Activated naive CD4-positive, alpha-beta T cell treated with anti-CD3 and anti-CD28 coated beads, Interleukin-2, amount 50 U/mL, for 72 hours (primary cell): ENCODE measurements at places on chromosomes 2 and 18.

GRCh38 chr2:33267756-33268155 is 208.7 kb upstream of the RASGRP3 start:
- DNase-seq, result no peak

- no peak for DNase-seq
Observed at GRCh38 chr2:12733846-12734245, 17.1 kb downstream of the TRIB2 start.

- no peak for DNase-seq
Observed at GRCh38 chr18:41789001-41789400, 166.0 kb upstream of the PIK3C3 start.

GRCh38 chr18:65567372-65567771 is 183.4 kb upstream of the CDH7 start:
- DNase-seq, result no peak

- DNase-seq, result no peak
Observed at GRCh38 chr18:35464831-35465279, 32.9 kb downstream of the INO80C start.

- DNase-seq, result no peak
Observed at GRCh38 chr2:100180503-100180902, 38.1 kb upstream of the AFF3 start.

- no peak for DNase-seq
Observed at GRCh38 chr2:96495982-96496629, 9.1 kb downstream of the NEURL3 start.

- peak; percentile 78 for DNase-seq
Observed at GRCh38 chr18:58541789-58542425, 87.0 kb downstream of the ALPK2 start.

GRCh38 chr2:25760297-25760696 is 86.9 kb upstream of the DTNB start:
- DNase-seq, result no peak

- no peak for DNase-seq
Observed at GRCh38 chr2:182817558-182817957, 48.9 kb downstream of the FRZB start.

GRCh38 chr18:3984163-3984757 is 470.8 kb downstream of the DLGAP1 start:
- no peak for DNase-seq

DNA sequence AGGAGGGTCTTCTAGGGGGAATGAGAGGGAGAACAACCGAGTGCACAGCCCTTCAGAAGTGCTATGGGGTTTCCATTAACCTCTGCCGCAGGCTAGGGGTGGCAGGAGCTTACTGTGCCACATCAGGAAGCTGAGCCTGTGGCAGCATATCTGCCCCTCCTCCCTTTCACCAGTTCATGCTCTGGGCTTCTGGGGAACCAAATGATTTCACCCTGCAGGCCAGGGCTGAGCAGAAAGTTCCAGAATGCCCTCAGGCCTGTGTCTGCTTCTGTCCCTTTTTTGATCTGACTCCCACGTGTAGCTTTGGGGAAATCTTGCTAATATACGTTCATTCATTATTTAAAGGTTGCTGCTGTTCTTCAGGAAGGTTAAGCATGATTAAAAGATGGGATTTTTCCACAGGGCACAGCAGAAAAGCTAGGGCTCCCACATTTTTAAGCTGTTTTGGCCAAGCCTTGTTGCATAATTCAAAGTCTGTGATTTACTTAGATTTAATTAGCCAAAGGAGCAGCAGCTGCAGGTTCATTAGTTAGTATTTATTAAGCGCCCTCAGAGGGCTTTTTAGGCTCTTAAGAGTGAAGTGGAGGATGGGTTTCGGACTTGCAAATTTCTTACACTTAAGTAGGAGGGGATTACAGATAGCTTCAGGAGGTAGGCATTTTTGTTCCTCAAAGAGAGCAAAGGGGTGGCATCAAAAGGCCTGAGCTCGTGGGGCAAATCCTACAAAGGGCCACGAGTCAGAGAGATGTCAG is 10.2 kb downstream of the TMEM247 start:
- DNase-seq, result no peak

DNA sequence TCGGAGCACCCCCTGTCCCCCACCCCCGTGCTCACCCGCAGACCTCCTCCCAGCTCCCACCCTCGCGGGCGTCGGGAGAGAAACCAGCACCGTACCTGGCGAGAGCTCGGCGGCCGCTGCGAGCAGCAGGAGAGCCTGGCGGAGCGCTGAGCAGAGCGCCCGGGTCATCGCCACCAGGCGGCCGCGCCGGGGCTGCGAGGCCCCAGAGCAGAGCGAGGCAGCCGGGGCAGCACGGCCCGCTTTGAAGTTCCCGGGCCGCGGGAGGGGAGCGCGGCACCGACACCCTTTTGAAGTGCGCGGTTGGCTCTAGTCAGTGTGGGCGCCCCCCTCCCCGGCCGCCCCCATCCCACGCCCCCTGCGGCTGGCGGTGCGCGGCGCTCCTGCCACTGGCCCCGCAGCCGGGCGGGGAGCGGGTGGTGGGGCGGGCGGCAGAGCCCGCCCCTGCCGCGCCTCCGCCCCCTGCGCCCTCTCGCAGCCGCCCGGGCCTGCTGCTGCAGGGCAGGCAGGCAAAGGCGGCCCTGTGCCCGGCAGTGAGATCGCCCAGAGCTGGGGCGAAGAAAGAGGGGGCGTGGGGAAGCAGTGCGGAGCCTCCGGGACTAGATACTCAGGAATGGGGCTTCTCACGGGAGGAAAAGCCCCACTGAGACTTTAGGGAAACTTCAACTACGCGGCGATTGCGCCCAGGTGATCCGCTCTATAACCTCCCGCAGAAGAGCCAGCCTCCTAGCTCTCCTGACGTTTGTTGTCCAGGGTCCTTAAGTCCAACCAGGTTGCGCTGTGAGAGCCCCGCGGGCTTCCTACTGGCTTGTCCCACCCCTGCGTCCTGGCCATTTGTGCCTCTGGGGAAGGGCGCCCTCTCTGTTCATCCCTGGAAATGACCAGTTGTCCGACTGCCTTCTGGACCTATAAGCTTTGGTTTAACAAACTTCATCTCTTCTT is at the start of gene ACVR1C:
Gene ACVR1C, minus strand, starts transcription at position 388 of the 939 bp plus-strand sequence. Its CDS starts 220 bp downstream, at position 168.
- DNase-seq, result peak; percentile 76

DNA sequence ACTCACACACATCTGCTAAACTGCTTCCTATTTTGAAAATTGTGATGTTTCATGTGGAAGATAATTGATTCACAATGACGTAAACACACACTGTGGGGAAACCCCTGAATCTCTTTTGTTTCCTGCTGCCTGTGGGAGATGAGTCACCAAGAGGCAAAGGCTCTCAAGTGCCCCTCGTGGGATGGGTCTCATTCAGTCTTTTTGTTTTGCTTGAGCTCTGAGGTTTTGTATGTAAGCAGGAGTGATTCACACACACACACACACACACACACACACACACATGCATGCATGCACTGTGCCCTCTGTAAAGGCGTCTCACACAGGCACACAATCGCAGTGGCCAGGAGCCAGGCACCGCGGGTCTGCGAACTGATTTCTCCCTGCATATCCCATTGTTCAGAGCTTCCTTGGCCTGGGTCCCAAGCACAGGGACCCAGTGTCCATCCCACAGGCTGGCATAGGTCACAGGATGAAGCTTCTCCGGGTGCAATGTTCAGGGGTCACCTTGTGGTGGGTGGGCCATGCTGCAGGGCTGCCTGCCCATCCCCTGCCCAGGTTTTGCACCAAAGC is 12.1 kb upstream of the ARHGEF4 start:
- peak; percentile 77 for DNase-seq

DNA sequence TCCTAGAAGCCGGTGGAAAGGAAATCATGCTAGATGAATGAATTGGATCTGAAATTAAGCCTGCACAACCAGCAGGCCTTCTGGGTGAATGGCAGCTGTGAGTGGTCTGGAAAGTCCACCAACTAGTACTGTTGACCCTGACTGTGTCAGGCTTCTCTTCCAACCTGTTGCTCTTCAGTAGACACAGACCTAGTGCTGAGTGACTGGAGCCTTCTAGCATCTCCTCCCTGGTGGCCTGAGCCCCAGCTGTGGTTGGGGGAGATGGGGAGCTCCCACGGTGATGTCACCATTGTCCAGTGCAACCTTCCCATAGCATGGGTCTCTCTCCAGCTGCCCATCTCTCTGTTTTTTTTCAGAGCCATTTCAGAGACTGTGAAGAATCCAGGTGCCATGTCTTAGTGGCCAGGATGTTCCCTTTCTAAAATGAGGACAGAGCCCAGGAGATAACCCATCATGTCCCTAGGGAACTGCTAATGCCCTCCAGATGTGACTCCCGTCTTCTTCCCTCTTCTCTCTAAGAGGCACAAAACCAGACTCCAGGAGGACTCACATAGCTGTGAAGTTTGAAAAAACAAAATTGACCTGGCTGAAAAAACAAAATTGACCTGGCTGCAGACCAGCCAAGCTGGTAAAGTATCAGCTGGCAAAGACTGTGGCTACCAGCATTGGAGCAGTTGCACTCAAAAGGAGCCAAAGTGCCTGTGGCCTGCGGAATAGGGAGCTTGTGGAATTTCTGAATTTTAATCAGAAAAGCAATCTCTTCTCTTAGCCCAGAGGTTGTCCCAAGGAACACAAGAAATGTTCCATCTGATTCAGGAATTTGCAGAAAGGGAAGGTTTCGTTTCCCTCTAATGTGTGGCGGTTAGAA is 67.4 kb upstream of the RPL31 start:
- no peak for DNase-seq

DNA sequence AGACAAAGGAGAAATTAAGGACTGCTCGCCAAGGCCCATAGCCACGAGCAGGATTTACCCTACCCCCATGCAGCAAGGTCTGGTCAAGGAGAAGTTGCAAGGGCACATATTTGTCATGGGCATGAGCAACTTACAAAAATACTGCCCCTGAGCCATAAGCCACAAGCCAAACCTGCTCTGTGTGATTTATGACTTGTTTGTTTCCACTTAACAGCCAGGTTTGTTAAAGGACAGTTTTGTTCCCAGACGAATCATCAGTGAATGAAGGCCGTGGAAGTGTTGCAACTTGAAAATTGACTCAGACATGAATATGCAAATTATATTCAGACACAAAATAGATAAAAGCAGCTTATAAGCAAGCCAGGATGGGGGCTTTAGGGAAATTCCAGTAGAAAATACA is 31.3 kb upstream of the EVA1A start:
- no peak for DNase-seq

GRCh38 chr2:101515477-101515876 is 40.6 kb upstream of the RFX8 start:
- no peak for DNase-seq

DNA sequence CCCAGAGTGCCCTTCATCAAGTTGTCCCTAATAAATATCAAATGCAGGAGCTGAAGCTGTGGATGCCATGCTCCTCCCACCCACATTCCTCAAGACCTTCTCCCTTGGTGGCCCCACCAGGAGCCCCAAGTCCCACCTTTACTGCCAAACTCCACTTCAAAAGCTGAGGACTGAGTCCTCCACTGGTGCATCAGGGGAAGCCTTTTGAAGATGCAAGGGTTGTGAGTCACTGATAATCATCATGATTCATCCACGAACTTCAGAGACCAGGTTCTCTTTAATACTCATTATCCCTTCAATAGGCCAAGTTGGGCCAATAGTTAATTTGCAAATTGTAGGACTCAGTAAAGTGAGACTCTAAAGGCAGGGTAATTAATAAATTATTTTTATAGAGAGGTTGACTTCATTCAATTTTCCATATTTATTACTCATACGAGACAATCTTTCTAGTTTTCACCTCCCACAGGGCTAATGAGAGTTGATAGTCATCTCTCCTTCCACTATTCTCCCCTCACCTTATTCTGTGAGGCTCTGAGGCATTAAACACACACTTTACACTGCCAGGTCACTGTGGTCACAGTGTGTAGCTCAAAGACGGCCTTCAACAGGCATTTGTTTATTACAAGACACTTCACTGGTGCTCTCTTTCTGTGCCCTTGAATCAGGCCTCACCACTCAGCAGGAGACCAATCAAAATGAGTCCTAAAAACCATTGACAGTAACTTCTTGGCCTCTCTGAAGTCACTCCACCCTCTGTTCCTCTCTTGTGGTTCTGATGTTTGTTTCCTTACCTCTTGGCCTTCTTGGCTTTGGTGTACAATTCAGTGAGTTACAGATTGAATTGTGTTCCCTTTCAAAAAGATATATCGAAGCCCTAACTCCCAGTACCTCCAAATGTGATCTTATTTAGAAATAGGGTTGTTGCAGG is 99.9 kb downstream of the TRIB2 start:
- DNase-seq, result no peak

DNA sequence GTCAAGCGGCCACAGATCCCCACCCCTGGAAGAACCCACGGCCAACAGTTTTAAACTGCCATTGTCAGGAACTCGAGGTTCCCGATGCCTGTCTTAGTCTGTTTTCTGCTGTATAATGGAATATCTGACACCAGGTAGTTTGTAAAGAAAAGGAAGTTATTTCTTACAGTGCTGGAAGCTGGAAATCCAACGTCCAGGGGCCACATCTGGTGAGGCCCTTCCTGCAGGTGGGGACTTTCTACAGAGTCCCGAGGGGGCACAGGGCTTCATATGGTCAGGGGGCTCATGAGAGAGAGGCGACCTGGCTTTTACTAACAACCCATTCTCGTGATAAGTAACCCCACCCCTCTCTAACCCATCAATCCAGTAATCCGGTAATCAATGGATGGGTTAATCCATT is 501.6 kb upstream of the MYT1L start:
- DNase-seq, result no peak

- DNase-seq, result no peak
Observed at GRCh38 chr2:120488531-120488930, 142.6 kb downstream of the INHBB start.

DNA sequence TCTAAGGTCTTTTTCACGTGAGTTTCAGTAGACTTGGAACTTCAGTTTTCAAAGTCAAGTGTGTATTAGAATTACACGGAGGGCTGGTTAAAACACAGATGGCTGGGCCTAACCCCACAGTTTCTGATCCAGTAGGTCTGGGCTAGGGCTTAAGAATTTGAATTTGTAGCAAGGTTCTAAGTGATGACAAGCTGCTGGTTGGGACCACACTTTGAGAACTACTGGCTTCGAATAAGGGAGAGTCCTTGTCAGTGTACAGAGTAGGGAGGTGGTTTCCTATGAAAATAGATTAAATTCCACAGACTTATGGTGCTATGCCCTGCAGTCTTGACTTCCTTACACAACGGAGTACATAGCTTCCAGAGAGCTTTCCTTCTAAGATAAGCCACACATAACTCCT is 4.5 kb downstream of the RHOB start:
- DNase-seq, result no peak

GRCh38 chr2:86623043-86623493 is 597 bp downstream of the RNF103 start:
- no peak for DNase-seq

GRCh38 chr2:160918906-160919503 is 241.2 kb upstream of the TANK start:
- DNase-seq, result no peak

- no peak for DNase-seq
Observed at GRCh38 chr2:133977405-133977804, 276.5 kb upstream of the MGAT5 start.

- no peak for DNase-seq
Observed at GRCh38 chr2:20609349-20609994, 41.4 kb downstream of the HS1BP3 start.
